ENCODE measurements at places on chromosomes 13 and 19.

DNA sequence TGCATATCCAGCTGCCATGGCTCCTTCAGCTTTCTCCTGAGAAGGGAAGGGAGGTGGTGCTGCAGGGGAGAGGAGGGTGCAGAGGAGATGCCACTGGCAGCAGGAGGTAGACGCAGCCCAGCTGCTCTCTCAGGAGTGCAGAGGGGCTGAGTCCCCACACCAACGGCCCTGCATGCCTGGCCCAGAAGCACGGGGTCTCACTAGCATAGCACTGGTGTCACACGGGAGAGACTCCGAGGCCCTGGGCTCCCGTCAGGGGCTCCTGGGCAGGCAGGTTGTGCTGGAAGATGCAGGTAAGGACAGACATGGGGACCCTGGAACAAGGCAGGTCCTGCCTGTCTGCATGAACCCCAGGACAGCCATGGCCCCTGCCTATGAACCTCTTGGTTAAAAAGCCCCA, 80.1 kb downstream of the C1QTNF9 start:
- no peak for DNase-seq

DNA sequence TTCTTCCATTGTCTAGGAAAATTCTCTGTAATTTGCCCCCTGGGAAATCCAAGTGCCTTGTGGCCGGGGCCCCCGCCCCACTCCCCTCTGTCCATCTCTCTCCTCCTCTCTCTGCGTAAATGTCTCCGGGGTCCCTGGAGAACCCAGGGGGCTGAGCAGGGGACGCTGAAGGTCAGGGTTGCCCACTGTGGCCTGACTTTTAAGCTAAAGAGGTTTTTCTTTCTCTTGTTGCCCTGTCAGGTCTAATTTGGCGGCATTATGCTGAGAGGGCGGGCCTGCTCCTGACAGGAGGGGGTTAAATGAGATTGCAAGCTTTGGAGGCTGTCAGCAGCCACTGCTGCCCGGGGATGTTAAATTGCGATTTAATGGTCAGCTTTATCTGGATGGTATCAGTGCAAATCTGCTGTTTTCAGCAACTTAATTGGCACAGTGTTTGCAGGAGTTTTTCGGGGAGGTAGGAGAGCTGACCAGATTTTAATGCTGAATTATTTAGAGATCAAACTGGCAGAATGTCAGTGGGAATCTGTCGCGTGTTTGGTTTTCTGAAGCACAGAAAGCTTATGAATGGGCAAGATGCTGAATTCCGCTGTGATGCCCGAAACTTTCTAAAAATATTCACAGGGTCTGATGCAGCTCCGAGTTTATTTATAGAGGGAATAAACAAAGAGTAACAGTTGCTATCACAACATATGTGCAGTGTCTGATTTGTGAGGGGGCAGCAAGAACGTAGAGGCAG, 93.2 kb upstream of the SOX1 start:
- DNase-seq = no peak

- no peak for DNase-seq
Observed at GRCh38 chr13:33307843-33308242, 22.3 kb upstream of the STARD13 start.

- no peak for DNase-seq
Observed at GRCh38 chr19:48613024-48613851, 1.6 kb downstream of the FAM83E start.

DNA sequence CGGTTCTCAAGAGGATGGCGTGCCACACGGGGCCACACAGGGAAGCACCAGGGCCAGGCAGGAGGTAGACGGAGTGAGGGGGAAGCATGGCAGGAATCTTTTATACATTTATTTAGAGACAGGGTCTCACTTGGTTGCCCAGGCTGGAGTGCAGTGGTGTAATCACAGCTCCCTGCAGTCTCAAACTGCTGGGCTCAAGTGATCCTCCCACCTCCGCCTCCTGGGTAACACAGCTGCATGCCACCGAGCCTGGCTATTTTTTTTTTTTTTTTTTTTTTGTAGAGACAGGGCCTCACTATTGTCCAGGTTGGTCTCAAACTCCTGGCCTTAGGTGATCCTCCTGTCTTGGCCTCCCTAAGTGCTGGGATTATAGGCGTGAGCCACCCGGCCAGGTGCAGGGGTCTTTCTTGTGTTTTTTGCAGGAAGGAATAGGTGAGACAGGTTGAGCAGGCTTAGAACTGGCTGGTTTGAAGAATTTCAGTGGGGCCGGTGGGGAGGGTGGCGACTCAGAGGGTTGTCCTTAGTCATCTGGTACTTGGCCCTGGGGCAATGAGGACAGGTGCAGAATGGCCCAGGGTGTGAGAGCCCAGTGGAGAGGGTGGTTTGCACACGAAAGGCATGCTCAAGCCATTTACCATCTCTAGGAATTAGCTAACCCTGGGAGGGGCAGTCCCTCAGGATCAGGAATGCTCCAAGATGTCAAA, 7.6 kb downstream of the SSC5D start:
- DNase-seq = no peak

DNA sequence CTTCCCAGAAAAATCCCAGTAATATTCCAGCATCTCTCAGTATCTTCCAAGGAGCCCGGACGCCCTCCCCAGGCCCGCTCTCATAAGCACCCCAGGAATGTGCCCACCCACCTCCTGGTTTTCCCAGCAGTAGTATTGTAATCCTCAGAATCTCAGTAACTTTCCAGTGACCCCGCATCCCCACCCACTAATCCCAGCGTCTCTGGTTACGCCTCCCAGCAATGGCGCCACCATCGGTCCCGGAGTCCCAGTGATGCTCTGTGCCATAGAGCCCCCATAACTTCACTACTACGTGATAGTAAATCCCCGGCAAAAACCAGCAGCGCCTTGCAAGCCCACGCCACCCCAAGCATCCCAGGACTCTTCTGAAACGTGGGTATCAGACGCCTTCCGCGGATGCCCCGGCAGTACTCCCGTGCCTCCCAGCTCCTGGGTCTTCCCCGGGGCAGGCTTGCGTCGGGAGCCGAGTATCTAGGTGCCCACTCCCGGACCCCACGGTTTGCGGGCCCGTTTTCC, 928 bp upstream of the PNPLA6 start:
- DNase-seq = no peak

DNA sequence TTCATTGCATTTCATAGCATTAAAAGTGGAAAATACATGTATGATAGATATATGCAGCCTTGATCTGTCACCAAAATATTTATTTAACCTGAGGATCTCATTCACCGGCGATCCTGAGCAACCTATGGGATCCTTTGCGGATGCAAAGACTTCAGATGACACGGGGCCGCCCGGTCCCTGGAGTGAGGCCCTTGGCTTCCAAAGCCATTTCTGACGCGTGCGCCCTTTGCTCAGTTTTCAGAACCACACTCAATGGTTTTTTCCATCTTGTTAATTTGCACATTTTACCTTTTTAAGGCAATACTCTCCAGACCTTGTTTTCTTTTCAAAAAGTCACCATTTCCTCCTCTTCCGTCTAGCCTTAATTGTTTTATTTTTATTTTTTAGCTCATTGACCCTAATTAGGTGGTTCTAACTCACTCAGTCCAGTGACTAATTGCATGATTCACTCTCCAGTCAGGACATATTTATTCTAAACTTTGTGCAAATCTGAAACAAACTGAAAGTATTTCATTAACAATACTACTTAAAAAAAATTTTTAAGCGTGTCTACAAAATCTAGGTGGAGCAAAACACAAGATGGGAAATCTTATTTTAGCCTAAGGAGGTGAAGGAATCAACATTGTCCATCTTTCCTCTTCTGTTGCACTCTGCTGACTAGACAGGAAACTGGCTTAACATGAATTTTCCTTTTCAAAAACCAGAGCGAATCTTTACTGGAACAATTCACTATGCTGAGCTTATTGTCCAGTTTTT, 47.9 kb downstream of the COL4A1 start:
- no peak for DNase-seq

- no peak for DNase-seq
Observed at GRCh38 chr13:34349091-34349722, 531.3 kb downstream of the RFC3 start.

GRCh38 chr13:67867206-67867605, 637.1 kb upstream of the PCDH9 start:
- DNase-seq = no peak

- DNase-seq = no peak
Observed at GRCh38 chr13:22262001-22262885, 591.4 kb downstream of the FGF9 start.

- DNase-seq = no peak
Observed at GRCh38 chr19:9967326-9967725, 31.0 kb upstream of the OLFM2 start.

GRCh38 chr19:51944798-51945552, 17.7 kb downstream of the ZNF613 start:
- DNase-seq = no peak

DNA sequence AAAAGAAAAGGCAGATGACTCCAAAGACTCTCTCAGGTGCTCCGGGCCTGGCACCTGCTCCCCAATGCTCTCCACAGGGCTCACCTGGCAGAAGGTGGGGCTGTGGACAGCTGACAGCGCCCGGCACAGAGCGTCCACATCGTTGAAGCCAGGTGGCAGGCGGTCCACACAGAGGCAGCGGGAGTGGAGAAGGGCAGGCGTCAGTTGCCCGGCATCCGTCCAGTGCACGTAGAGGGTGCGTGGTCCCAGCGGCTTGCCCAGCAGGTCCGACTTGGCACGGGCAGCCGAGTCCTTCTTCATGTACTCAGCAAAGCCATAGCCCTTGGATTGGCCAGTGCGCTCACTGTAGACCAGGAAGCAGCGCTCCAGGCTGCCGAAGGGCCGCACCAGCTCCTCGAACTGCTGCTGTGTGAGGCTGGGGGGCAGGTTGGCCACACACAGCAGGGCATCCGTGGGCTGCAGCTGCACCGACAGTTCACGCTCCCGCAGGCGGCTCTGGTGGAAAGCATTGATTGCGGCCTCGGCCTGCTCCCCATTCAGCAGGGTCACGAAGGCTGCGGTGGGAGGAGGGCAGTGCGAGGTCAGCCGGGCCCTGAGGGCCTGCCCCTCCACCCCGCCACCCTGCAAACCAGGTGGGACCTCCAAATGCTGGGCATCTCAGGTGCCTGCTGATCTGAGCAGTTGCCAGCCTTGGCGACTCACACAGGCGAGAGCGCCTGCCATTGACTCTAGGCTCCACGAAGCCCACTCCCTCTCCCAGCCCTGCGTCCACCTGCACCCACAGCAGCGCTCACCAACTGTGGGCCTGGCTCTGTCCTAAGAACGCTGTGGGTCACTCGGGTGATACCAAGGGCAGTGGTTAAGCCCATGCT, 4.5 kb downstream of the RAVER1 start:
- DNase-seq = no peak

Data from NCI-H1694 (cell line).